ENCODE measurements at places on chromosomes 5 and 9.
A peak's percentile ranks its signal among the peaks of the same experiment; 100 is the strongest.

GRCh38 chr9:86921151-86921923 lies 26.0 kb downstream of the GAS1 start:
- DNase-seq = peak; percentile 36

DNA sequence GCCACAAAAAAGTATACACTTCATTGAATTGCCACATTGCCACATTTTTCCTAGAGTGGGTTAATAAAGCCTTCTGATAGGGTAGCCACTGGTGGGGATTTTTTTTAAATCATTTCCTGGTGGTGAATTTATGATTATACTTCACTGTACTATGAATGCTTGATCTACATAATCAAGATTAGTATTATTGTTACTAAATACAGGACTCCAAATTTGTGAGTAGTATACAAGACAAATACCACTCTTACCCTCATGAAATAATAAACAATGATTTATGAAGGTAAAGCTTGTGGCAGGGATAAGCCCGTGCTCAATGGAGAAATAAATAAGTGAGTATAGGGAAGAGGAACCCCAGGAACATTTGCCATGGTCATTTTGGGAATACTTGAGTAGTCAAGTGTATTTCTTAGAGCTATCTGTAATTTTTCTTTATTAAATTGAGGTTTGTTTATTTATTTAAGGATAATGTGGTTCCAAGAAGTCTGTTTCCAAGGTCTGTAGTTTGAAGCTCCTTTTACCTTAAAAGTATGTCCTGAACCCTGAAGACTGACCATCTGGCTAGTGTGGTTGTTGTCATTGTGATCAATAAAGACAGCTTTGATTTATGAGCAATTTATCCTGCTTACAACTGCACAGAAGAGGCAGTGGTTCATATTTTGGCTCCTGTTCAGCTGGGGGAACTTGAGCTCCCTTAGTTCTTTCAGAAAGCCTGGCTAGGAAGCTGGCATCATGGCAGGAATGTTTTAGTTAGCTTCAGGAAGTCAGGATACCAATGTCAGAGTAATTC lies 118.6 kb downstream of the ZSWIM6 start:
- DNase-seq = peak; percentile 78

- DNase-seq = no peak
Measured at GRCh38 chr5:56080375-56081052, 85.8 kb upstream of the IL6ST start.

GRCh38 chr9:1879501-1879900 lies 135.6 kb upstream of the SMARCA2 start:
- no peak for DNase-seq

DNA sequence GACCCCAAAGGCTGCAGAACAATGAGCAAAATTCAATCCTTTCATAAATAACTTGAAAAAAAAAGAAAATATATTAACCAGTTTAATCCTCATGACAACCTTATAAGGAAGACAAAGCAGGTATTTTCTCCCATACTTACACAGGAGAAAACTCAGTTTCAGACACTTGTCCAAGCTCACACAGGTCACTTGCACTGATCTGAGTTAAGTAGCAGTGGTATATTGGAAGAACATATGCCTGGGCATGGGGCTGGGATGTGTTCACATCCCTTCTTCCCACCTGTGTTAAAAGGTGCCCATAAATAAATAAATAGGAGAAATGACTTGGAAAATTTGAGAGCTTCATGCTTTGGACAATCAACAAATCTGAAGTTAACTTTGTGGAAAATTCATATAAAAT lies 63.5 kb upstream of the SELENOP start:
- no peak for DNase-seq

GRCh38 chr5:90855296-90856010 lies 296.9 kb downstream of the ADGRV1 start:
- no peak for DNase-seq

GRCh38 chr9:112361601-112362000 lies 18.3 kb upstream of the HSDL2 start:
- peak; percentile 58 for DNase-seq

DNA sequence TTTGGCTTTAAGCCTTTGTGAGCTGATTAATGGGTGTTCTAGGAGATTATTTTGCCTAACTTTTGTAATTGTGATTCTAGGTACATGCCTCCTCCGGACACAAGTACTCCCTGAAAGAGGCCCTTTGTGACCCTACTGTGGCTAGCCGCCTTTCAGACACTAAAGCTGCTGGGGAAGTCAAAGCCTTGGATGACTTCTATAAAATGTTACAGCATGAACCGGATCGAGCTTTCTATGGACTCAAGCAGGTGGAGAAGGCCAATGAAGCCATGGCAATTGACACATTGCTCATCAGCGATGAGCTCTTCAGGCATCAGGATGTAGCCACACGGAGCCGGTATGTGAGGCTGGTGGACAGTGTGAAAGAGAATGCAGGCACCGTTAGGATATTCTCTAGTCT lies 13.6 kb downstream of the ITGA1 start:
- DNase-seq = peak; percentile 36

- no peak for DNase-seq
Measured at GRCh38 chr5:103286622-103287021, 28.1 kb downstream of the MACIR start.

- DNase-seq = no peak
Measured at GRCh38 chr9:96379461-96379860, 4.0 kb downstream of the SLC35D2 start.

DNA sequence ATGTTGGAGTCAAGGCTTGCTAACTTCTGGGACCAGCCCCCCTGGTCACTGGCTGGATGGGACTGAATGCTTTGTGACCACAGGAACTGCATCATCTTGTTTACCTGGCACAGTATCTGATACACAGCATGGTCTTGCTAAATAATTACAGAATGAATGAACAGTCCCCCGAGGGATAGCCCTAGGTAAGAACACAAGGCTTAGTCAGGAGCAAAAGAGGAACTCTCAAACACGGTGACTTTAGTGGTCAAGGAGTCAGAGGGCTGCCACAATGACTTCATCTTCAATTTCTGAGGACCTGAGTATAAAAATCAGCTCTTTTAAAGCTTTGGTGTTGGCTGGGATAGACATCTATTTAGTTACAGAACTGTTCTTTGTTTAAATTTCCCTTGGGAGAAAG lies 15.1 kb upstream of the CXCL14 start:
- DNase-seq = no peak

DNA sequence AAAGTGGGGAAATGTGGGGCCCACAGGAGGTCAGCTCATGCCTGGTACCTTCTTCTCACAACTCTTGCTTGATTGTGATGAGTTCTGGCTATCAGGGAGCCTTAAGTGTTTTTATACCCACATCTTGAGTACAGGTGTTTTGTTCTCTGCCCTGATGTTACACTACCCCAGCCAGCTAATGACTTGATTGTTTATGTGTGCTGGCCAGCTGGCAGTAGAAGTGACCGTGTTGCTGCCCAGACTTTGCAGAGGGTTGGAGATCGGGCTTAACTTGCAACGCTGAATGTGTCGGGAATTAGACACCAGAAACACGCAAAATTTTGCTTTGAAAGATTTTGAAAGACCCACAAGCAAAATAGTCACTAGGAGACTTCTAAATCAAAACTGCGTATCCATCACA lies 16.9 kb upstream of the ZDHHC11B start:
- DNase-seq = no peak

DNA sequence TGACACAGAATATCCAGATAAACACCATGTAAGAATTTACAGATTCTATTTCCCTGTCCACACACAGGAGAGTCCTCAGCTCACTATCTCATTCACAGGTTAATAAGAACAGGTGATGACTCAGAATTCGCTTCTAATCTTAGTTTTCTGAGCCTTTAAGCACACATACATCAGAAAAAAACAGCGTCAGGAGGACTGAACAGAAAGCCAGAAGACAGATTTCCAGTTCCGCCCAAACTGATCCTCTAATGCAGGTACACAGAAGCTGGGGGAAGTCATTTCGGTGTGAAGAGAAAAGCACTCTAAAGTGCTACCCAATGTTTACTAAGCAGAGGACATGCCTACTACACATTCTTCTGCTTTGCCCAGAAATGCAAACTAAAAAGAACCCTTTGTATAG lies 1.6 kb downstream of the CEMIP2 start:
- no peak for DNase-seq

- DNase-seq = no peak
Measured at GRCh38 chr5:89721353-89721752, 688.2 kb downstream of the CETN3 start.

DNA sequence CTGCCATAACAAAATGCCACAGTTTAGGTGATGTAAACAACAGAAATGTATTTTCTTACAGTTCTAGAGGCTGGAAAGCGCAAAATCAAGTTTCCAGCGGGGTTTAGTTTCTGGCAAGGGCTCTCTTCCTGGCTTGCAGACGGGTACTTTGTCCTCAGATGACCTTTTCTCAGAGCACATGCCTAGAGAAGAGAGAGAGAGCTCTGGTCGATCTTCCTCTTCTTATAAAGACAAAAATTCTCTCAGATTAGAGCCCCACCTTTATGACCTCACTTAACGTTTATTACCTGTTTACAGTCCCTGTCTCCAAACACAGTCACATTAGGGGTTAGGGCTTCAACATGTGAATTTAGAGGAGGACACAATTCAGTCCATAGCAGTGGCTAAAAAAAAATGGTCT lies 119.7 kb downstream of the CETN3 start:
- DNase-seq = peak; percentile 12

- DNase-seq = no peak
Measured at GRCh38 chr9:115032296-115032695, 85.7 kb downstream of the TNC start.

GRCh38 chr5:116347657-116348056 lies 227.0 kb downstream of the SEMA6A start:
- DNase-seq = no peak

GRCh38 chr5:77239126-77239741 lies 28.8 kb downstream of the PDE8B start:
- DNase-seq = peak; percentile 26

DNA sequence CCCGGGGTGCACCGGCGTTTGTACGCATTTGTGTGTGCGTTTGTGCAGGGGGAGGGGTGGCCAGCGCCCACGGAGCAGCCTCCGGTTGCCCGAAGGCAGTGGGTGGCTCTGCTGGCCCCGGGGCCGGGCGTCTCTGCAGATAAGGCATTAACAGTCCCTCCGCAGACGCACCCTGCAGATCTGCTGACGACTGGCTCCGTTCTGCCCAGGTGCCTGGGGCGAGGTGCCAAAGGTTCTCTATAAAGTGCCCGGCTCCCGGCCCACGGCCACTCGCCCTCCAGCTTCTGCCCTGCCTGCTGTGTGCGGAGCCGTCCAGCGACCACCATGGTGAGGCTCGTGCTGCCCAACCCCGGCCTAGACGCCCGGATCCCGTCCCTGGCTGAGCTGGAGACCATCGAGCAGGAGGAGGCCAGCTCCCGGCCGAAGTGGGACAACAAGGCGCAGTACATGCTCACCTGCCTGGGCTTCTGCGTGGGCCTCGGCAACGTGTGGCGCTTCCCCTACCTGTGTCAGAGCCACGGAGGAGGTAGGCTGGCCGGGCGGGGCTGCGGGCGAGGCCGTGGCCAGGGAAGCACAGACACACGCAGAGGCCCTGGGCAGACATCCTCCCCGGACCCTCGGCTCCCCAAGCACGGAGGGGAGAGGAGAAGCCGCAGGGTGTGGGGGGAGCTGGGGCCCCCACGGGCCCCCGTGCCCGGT lies at the start of gene SLC6A19:
Gene SLC6A19, plus strand, starts transcription at position 269 of the 699 bp plus-strand sequence. Its CDS starts 56 bp downstream, at position 325.
- no peak for DNase-seq

DNA sequence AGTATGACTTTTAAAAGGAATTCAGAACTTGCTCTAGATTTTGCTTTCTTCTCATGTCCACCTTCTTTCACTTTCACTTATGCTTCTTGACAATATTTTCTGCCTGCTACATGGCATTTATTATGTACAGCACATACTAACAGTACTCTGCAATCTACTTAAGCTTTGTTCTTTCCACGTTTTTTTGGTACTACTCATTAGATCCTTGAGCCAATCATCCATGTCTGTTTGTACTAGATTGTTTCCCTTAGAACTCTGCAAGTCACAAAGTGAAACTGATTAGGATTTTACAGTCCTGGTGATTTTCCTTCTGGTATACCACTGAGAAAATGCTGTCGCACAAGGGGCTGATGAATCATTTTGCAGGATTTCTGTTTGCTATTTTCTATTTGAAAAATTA lies 78.3 kb downstream of the PARP8 start:
- peak; percentile 60 for DNase-seq

GRCh38 chr5:81850501-81851357 lies 99.8 kb upstream of the SSBP2 start:
- DNase-seq = peak; percentile 42

DNA sequence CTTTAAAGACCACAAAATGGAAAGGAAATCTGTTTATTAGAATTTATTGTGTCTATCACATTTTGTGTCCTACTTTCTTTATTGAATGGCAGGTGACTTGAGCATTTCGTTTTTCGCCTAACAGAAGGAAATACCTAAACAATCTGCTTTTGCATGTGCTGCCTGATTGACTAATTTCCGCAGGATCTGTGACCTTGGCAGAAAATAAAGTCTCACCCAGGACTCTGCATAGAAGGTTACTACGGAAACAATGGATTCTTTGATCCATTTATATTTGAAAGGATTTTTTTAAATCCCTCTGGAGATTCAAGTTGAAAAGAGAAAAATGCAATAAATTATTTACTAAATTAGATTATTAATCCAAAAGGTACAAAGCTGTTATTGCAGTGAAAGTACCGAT lies 61.0 kb upstream of the CAST start:
- DNase-seq = no peak

DNA sequence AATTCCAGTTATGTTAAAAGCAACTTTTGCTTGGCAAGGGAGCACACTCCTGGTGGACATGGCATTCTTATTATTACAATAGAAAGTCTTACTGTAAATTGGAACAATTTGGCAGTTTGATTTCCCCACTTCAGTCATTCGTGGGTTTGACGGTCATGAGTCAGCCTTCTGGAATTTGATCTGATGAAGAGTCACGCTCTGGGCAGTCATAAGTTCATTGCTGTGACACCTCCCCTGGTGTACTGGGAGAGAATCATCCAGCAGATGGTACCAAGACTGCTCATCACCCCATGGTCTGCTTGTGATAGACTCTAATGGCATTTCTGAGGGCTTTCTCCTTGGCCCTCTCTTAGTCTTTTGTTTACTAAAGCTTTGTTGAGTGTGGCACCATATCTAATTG lies 53.8 kb downstream of the GLRA1 start:
- DNase-seq = peak; percentile 59

- DNase-seq = no peak
Measured at GRCh38 chr5:142421621-142422397, 97.0 kb upstream of the SPRY4 start.

DNA sequence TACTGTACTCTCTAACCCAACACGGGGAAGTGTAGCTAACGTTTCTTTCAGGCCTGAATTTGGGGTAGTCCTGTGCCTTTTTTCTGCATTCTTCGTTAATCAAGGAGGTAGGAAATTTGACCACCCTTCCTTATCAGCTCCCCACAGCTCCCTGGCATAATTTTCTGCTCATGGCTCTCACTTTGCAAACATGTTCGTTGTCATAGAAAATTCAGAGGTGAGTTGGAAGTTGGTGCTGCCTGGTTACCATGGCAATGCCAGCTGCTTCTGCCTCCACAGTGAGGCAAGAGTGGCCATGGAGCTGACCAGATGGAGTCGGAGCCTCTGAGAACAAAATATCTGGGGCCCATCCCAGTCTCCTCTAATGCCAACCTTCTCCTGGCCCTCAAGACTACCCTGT lies 116.6 kb upstream of the BOD1 start:
- DNase-seq = no peak

- DNase-seq = no peak
Measured at GRCh38 chr9:23783509-23783908, 42.5 kb downstream of the ELAVL2 start.

- DNase-seq = no peak
Measured at GRCh38 chr9:137302449-137303150, 529 bp upstream of the NRARP start.

Data from fibroblast of mammary gland (primary cell).